DMS 273 treated with DMSO at 0.1 percent for 48 hours (cell line): ENCODE measurements at places on chromosomes 7 and 10.

GRCh38 chr7:91837397-91838070, 43.0 kb downstream of the MTERF1 start:
- no peak for DNase-seq

- no peak for DNase-seq
These were observed 89.5 kb downstream of the THSD7A start for GRCh38 chr7:11742496-11742895.

GRCh38 chr7:152895527-152895926, 136.0 kb downstream of the ACTR3B start:
- DNase-seq = no peak

DNA sequence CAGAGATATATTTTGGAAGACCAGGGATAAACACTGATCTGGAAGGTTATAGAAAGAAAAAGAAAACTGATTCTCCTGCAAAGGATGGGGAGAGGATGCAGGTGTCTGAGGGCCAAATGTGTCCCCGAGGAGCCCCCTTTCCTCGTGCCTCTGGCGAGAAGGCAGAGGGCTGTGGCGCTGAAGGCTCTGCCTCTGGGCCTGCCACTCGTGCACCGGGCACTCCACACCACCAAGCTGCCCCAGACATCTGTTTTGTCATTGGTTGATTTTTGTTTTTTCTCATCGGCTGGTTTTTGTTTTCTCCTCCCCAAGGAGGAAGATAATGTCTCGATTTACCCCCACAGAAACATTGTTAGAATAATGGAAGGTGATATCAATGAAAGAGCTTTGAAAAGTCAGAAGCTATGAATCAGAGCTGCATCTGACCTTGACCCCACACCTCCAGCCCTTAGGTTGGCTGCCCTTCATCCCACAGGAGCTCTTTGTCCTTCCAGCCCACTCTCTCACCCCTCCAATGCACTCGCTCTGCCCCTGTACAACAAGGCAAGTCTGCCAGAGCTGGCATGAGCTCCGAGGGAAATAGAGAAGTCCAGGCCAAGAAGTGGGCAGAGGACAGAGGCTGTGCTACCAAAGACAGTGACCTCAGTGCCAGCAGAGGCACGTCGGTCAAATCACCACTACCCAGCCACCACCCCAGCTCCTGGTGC, 124.8 kb downstream of the TCERG1L start:
- no peak for DNase-seq

- DNase-seq = no peak
These were observed 622.1 kb downstream of the ARL4A start for GRCh38 chr7:13309535-13309934.

DNA sequence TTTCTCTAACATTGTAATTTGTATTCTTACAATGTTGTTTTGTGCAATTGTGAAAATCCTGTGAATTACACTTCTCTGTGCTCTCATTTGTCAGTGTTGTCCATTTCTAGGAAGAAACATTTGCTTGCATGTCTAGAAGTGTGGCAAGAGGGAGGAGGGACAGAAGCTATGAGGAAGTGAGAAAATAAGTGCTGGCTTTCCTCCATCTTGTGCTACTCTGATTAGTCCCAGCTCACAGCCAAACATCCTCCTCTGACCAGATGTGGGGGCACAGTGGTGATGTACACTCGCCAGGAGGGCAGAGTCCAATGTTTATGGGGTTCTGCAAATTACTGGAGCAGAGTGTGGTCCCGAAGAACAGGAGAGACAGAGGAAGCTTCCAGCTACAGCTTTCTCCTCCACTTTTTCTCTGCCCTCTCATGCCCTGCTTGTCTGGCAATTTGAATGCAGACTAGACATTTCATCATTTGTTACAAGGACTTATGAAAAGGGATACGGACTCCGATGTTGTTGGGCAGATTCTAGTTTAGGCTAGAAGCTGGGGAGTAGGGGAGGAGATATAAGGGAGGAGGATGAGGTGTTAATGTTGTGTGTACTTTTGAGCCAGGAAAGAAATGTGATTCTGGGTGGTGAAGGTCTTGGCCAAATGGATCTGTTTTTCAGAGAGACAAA, 131.0 kb upstream of the C1GALT1 start:
- DNase-seq = no peak
